ENCODE measurements at places on chromosomes 11 and 22.

DNA sequence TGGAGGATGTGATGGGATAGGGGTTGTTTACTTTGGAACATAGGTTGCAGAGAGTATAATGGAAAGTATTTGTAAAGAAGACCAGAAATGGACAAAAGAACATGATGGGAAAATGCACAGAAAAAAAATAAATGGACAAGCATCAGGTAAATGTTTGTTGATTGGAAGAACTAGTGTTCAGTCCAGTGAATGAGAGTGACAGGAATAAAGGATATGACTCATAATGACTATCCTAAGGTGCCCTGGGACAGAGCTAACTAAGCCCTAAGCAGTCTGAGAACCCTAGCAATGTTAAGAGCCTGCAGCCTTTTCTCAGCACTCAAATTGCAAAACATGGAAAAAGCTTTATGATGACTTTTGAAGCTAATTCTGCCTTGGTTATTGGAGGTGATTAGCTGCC, 732.8 kb upstream of the ANO5 start:
- no peak for DNase-seq

GRCh38 chr22:19398206-19398605, 33.3 kb downstream of the HIRA start:
- DNase-seq, result no peak

DNA sequence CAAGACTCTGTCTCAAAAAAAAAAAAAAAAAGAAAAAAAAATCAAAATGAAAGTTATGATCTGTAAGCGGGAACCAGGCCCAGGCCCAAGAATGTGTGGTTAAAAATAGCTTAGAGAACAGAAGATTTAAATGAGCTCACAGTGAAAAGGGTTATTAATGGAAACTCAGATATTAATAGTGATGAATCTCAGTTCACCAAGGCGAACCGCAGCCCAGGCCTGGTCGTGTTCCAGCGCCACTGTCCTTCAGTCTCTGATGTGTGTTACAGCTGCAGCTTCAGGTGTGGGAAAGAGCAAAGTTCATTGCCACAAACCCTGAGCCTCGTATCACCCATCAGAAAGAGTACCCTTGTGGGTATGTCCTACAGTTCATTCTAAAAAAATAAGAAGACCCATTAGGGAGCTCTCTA, 107.1 kb downstream of the GAB2 start:
- DNase-seq, result no peak

- no peak for DNase-seq
Observed at GRCh38 chr22:19727310-19728150, 4.2 kb downstream of the GP1BB start.

DNA sequence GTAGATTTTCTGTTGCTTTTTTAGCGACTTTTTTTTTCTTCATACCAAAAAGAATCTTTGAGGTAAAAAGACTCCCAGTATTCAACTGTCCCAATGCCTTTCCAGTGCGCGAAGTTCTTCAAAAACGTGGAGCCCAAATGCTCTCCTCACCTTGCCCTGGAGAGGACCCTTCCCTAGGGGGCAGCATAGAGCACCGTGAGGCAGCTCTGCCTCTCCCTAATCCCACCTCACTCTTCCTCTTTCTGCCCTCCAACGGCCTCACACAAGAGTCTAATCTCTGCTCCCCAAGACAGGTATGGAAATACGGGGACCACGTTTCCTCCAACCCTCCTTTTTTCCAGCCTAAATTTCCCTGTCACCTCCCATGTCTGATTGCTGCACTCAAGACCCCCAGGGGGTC, 117.5 kb upstream of the ALX4 start:
- no peak for DNase-seq

DNA sequence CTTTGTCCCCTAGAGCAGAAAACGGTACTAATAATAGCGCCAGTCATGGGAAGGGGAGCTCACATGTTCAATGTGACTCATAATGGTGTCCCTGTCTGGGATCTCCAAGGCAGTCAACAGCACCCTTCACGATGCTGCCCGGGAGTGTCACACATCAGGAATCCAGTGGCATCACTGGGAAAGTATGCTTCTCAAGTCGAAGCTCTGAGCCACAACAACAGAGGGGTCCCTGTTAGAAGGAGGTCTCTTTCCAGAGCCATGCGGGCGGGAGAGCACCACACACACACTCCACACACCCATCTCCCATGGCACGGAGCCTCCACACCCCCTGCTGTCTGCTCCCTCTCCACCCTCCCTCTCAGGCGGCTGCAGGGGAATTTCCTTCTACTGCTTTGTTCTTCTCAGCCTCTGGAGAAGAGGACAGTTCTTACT, 119.7 kb downstream of the ETS1 start:
- DNase-seq, result no peak

DNA sequence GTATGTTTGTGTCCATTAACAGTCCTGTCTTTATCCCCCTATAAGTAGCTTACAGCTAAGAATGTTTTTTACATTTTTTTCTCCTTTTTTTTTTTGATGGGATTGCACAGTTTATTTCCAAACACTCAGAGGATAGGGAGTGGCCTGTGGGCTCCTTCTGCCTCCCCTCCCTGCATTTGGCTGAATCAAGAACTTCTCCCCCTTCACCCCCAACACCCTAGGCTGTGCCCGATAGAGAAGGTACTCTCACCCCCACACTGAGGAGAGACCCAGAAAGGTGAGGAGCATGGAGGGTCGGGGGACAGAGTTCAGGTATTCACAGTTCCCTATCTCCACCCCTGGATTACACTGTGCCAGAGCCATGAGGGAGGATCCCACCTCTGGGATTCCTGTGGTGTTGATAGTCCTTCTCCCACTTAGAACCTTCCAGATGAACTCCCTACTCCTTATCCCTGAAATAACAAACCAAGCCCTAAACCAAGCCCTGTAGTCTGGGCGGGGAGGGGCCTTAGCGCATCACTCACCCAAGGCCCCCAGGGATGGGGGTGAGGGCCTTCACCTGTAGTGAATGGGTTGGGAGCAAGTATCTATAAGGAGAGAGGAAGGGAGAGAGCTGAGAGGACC, 97.1 kb downstream of the ADAMTS15 start:
- no peak for DNase-seq

GRCh38 chr11:119373921-119374631, 7.4 kb downstream of the USP2 start:
- no peak for DNase-seq

- no peak for DNase-seq
Observed at GRCh38 chr11:91470656-91471055, 754.0 kb upstream of the FAT3 start.

GRCh38 chr11:96207459-96208449, 135.2 kb downstream of the MAML2 start:
- no peak for DNase-seq

GRCh38 chr11:36296884-36297543, 926 bp downstream of the PRR5L start:
- DNase-seq, result no peak

DNA sequence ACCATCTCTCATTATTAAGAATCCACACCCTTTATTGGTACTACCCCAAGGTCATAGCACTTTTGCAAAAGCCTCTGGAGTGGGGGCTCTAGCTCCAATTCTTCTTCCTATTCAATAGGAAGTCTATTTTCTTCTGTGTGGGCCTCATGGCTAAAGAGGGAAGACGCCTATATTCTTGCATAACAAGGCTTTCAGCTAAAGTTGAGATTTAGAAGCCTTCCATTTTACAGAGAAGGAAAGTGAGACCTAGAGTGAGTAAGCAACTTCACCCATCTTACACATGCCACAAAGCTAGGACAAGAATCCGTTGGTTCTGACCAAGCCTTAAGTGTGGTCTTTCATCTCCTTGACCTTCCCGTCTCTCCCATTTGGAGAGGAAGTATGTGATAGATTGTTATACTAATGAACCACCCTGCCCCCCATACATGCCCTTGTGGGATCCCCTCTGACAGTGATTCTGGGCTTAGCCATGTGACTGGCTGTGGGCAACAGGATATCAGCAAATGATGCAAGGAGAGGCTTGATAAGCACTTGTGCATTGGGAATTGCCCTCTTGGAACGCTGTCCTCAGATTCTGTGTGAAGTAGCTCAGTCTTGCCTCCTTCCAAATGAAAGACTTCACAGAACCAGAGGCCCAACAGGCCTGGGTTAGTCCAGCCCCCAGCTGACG, 12.3 kb downstream of the BACE1 start:
- no peak for DNase-seq

DNA sequence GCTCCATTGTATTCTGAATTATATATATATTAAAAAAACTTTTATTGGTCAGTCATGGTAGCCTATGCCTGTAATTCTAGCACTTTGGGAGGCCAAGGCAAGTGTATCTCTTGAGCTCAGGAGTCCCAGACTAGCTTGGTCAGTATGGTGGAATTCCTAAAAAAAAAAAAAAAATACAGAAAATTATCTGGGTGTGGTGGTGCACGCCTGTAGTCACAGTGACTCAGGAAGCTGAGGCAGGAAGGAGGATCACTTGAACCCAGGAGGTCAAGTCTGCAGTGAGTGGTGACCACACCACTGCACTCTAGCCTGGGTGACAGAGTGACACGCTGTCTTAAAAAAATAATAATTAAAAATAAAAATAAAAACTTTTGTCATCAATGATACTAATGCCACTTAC, 133.2 kb downstream of the FAT3 start:
- DNase-seq, result no peak

GRCh38 chr11:134764367-134764766, 352.3 kb upstream of the B3GAT1 start:
- no peak for DNase-seq

DNA sequence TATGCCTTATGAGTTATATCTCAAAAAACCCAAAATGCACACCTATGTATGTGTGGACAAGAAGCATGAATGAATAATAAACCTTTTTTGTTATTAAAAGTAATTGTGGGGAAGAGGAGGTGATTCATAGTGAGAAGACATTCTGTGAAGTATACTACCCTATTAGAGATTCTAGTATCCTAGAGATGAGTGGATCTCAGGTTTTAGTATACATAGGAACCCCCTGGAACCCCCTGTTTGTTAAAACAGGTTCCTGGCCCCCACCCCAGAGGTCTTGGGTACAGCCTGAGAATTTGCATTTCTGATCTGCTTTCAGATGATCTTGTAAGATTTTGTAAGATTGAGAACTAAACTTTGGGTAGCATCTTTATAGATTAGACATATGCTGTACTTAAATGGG, 17.5 kb downstream of the NUCB2 start:
- no peak for DNase-seq

DNA sequence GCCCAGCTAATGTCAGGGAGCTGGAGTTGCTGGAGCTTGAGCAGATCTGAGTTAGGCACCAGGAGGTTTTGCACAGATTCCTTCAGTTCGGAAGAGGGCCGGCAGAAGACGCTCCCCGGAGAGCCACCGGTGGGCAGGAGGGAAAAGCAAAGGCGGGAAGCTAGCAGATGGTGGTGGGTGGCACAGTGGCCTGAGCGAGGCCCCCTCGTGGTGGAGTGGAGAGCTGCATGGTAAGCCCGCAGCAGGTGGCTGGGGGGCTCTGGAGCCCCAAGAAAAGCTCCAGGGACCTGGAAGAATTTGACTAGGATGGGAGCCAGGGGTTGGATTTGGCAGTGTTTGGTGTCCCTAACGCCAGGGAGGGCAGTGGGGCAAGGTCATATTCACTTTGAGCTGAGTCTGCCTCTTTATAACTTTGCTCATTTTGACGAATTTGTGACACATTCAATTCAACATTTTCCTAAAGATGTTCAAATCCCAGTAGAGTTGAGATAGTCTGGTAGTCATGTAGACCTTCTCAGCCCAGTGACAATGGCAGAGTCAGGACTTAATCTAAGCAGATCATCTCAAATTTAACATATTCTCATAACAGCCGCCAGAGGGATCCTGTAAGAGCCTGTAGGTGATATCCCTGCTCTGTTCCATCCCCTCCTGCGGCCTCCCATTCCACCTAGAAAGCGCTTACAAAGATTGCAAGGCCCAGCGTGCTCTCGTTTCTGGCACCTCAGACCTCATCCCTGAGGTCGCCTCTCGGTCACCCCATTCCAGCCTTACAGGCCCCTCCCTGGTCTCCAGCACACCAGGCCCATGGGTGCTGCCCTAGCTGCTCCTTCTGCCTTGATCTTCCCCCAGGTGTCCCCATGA, 57.9 kb downstream of the TRIM29 start:
- DNase-seq, result no peak

- no peak for DNase-seq
Observed at GRCh38 chr11:38593649-38594048, 1995.6 kb upstream of the RAG2 start.

- DNase-seq, result no peak
Observed at GRCh38 chr11:118679483-118679882, at the start of gene TREH. TSS of gene TREH (minus strand) at chr11:118679650. CDS start at chr11:118679627, 23 bp downstream.

DNA sequence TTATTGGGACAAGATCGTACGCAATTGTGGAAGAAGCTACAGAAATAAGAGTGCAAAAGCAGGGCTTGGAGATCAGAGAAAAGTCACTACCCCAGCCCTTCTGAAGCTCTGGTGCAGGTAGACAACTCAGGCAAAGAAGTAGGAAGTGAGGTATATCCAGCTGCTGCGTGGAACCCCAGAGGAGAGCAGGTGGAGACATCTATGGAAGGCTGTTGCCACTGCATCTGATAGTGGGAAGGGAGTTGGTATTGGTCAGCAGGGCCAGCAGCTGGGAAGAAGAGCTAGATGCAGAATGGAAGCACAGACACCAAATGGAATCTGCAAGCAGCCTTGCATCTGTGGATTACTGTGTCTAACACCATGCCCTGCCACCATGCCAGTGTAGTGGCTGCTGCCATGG, 165.1 kb downstream of the WNT11 start:
- DNase-seq, result no peak
